ENCODE measurements at places on chromosomes 5 and 9.

GRCh38 chr5:124593952-124594351 is 152.5 kb downstream of the ZNF608 start:
- no peak for DNase-seq

DNA sequence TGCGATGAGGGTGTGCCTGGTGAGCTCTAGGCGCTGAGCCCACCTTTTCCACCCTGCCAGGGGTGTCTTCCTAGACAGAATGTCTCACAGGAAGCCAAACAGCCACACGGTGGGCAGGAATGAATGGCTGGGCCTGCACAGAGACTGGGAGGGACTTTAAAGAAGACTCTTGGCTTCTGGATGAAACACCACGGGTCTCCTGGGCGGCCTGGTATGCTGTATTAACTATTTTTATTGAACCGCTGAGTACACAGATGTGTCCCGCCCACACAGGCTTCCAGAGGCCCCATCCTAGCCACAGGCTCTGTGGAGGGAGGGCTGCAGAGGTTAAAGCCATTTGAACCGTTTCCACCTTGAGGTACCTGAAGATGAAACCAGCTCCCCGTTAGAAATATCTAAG is 115.2 kb upstream of the CXCL14 start:
- DNase-seq: no peak

- DNase-seq: no peak
Observed at GRCh38 chr9:28820741-28821140, 1247.5 kb upstream of the C9orf72 start.

DNA sequence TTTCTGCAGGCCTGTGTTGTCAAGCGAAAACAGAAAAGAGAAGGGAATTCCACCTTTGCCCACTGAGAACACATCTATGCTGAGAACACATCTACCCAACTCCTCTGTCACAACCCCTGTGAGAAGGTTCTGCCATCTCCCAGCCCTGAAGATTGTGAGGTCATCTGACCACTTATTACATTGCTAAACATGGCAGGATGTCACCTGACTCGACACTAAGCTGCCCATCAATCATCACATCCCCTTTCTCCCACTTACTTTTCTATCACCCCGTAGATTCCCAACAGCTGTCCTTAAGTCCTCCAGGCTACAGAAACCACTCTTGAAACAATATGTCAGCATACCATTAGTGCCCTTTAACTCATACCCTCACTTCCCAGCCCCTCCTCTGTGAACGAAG is 64.2 kb upstream of the PRSS3 start:
- DNase-seq: no peak

- no peak for DNase-seq
Observed at GRCh38 chr5:127307868-127308267, 17.3 kb downstream of the MEGF10 start.

DNA sequence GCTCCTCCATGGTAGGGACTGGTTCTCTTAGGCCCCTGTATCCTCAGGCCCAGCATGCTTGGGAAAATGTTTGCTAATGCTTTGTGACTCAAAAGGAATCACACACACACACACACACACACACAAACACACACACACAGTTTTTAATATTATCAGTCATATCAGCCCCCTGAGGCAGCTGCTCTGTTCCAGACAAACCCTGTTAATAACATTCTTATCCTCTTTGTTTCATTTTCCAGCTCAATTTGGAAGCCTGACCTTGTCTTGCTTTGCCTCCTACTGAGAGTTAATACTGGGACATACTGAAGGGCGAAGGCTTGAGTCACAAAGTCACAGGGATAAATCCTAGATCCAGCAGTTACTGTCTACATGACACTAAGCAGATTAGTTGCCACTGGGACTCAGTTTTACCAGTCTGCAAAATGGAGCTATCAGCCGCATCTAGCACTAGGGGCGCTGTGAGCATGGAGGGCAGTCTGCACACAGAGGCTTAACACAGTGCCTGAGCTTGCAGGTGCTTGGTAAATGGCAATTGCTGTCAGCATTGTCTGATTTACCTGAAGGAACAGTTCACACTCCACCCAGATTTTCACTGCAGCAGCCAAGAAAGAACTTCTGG is 37.1 kb upstream of the KCNMB1 start:
- DNase-seq: no peak

GRCh38 chr5:129461711-129462332 is 1.7 kb downstream of the ADAMTS19 start:
- DNase-seq: no peak

DNA sequence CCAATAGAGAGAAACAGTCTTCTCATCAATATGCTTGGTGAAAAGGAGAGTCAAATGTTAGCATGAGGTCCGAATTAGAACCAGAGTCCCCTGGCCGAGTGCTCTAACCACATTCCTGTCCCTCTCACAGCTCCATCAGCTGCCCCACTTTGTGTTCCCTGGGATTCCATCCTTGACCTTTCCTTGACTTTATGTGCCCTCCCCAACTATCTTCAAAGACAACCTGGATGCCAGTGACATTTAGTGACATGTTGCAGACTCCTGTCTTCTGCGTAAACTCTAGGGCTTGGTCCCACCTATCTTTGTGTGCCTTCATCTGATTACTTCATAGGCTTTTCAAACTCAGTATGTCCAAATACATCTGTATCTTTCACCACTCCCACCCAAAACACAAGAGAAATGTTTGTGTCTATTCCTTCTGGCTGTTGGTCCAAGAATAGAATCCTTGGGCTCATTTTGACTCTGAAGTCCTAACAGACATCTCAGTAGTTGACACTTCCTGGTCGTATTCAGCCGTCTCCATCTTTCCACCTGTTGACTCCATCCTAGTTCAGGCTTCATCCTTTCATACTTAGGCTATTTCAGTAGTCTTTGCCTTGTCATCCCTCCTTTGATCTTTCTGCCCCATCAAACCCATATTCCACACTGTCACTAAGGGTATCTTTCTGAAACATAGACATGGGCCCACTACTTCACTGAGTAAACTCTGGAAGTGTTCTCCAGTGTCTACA is 101.4 kb upstream of the CD180 start:
- no peak for DNase-seq

- no peak for DNase-seq
Observed at GRCh38 chr9:37167456-37168047, 47.2 kb downstream of the ZCCHC7 start.

DNA sequence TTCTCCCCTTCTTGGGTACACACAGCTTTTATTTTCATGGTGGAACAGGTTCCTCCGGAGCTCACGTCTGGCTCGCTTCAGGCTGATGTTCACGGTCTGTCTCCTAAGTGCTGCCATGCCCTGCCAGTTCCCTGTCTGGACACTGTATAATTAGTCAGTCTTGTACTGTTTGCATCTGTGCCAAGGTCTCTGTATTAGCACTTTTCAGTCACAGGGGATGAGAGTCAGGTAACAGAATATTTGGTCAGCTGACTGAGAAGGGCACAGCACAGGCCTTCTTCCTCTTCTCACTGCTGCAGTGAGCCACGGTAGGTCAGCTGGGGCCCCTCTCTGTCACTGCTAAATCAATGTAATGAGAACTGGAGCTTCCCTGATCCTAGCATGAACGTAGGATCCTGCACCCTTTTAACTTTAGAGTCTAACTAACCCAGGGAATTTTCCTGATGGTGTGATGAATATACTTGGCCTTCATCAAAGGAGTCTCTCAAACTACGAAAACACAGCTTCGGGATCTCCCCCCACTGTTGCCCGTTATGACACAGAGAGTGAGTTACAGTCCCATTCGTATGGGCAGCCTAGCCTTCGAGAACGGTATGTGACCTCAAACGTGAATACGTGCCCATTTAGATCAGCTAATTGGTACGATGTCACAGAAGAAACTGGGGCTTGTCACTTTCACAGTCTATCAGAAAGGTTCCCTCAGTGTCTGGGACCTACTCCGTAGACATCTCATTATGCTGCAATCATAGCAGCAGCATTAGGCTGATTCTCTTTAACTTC is 354.1 kb upstream of the RFX3 start:
- DNase-seq: no peak

- DNase-seq: no peak
Observed at GRCh38 chr5:73797132-73797510, 171.1 kb downstream of the ARHGEF28 start.

GRCh38 chr5:149089796-149090195 is 26.9 kb upstream of the SH3TC2 start:
- DNase-seq: no peak

- DNase-seq: no peak
Observed at GRCh38 chr5:121890297-121890858, 38.7 kb downstream of the FTMT start.

- DNase-seq: no peak
Observed at GRCh38 chr9:113293285-113293878, 9.8 kb downstream of the RNF183 start.

- DNase-seq: no peak
Observed at GRCh38 chr5:126435714-126436113, 12.5 kb downstream of the GRAMD2B start.

- DNase-seq: no peak
Observed at GRCh38 chr5:54073735-54074134, 236.6 kb downstream of the ARL15 start.

DNA sequence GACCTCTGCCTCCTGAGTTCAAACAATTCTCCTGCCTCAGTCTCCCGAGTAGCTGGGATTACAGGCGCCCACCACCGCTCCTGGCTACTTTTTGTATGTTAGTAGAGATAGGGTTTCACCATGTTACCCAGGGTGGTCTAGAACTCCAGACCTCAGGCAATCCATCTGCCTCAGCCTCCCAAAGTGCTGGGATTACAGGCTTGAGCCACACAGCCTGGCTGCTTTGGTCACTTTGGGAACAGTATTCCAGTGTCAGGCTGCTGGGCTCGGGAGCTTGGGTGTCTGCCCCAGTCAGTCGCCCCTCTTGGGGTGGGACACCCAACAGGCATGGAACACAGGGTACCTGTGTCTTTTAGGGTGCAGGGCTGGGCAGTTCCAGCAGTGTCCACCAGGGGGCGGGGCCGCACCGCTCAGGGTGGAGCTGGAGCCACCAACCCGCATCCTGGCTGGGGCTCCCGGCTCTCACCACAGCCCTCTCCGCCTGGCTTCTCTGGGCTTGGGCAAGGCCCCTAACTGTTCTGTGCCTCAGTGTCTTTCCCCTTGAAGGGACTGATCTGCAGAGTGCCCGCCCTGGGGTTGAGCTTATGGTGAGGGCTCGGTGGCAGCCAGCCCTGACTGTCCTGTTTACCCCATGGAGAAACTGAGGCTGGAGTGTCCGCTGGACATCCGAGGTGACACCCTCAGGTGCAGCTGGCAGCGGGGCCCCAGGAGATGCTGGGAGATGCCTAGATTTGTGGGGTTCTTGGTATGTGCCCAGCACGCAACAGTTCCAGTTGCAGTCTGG is 6.4 kb upstream of the RNU6ATAC start:
- no peak for DNase-seq

GRCh38 chr9:97064176-97064575 is 25.2 kb upstream of the CTSV start:
- DNase-seq: no peak

DNA sequence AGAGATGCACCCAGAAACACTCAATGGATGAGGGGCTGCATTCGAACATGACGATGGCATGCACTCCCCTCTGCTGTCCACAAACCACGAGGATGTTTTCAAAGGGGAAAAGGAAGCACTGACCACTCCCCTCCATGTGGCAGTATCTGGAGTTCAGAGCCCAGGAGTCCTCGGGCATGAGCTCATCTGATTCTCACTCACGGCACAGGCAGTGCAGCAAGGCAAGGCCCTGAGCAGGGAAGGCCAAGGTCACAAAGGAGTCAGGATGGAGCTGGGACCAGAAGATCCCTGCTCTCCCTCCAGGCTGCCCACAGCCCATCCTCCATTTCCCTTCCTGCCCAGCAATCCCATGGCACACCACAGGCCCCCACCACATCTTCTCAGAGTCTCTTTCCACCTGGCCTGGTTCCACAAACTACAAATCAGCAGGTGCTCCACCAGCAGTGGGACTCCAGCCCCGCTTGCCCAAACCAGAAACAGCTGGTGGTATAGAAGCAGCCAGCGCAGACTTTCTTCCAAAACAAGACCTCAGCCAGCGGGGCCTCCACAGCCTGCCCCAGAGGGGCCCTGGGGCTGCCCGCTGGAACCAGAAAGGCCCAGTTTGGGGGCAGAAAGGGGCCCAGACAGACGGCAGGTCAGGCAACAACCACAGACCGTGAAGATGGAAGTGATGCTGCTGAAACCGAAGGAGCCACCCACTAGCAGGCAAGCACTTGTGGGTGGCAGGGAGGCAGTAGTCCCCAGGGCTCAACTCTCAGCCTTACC is 12.2 kb downstream of the TNIP1 start:
- DNase-seq: no peak

GRCh38 chr9:121658166-121658565 is 6.7 kb downstream of the DAB2IP start:
- DNase-seq: no peak

- DNase-seq: peak; percentile 81
Observed at GRCh38 chr9:26955222-26955903, 849 bp upstream of the IFT74 start.

DNA sequence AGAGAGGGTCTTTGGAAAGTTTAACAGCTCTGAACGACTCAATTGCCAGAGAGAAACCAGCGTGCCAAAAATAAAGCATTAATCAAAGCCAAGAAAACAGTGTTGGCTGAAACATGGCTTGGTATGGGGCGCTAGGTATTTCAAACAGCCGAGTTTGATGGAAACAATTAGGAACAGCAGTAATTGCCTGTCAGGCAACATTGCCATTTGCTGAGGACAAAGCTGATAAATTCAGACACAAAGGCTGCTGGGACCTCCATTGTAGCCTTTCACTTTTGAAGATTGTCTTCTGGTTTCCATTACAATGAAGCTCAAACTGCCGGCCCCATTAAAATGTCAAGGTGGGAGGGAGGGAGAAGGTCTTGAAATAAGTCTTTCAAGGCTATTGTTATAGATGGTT is 125.4 kb upstream of the SPDL1 start:
- no peak for DNase-seq

GRCh38 chr9:33109850-33110595 is 33.5 kb upstream of the SMU1 start:
- DNase-seq: no peak

DNA sequence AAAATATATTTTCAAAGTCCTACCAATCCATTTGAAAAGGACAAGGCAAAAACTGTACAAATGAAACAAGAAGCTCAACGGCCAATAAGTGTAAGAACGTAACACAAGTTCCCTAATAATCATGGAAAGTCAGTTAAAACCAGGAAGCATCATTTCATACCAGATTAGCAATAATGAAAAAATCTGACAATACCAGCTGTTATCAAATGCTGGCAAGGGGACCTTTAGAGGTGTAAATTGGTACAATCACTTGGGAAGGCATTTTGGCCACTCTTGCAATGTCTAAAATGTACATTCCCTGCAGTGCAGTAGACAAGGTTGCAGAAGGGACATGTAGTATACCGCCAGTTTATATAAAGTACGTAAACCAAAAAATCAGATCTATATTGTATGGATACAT is 10.1 kb upstream of the SEMA5A start:
- no peak for DNase-seq

DNA sequence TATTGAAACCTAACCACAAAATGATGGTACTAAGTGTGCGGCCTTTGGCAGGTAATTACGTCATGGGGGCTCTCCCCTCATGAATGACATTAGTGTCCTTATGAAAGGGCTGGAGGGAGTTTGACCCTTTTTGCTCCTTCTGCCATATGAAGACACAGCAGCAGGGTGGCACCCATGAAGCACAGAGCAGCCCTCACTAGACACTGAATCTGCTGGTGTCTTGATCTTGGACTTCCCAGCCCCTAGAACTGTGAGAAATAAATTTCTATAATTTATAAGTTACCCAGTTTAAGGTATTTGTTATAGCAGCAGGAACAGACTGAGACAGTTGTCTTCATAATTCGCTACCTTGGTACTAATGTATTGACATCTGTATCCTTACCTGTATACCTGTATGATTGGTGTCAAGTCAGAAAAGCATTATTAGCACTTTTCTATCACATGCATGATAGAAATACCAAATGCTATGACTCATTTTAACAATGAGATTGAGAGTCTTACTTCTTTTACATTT is 80.4 kb downstream of the GCNT4 start:
- DNase-seq: no peak

GRCh38 chr5:29902859-29903258 is 1290.6 kb upstream of the CDH6 start:
- DNase-seq: no peak
